ENCODE measurements at places on chromosomes 11 and 22.

- DNase-seq: no peak
These were observed 55.9 kb upstream of the FGF3 start for GRCh38 chr11:69874984-69875624.

DNA sequence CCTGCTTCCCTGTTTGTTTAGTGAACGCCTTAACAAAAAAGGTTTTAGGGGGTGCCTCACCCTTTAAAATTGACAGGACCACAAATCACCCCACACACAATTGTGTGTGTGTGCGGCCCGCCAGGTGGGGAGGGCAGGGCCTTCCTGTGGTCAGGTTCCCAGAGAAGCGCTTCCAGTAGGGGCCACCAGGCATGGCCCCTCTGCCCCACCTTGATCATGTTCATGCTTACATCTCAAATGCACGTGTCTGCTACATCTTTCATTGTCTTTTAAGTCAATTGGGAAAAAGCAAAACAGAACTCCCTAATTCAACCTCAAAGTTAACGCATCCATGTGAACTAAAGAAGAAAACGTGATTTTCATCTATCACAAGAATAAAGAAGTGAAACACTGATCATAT, 1335.3 kb downstream of the TBC1D22A start:
- DNase-seq: no peak

GRCh38 chr11:57460758-57461749, 726 bp downstream of the RTN4RL2 start:
- DNase-seq: no peak

DNA sequence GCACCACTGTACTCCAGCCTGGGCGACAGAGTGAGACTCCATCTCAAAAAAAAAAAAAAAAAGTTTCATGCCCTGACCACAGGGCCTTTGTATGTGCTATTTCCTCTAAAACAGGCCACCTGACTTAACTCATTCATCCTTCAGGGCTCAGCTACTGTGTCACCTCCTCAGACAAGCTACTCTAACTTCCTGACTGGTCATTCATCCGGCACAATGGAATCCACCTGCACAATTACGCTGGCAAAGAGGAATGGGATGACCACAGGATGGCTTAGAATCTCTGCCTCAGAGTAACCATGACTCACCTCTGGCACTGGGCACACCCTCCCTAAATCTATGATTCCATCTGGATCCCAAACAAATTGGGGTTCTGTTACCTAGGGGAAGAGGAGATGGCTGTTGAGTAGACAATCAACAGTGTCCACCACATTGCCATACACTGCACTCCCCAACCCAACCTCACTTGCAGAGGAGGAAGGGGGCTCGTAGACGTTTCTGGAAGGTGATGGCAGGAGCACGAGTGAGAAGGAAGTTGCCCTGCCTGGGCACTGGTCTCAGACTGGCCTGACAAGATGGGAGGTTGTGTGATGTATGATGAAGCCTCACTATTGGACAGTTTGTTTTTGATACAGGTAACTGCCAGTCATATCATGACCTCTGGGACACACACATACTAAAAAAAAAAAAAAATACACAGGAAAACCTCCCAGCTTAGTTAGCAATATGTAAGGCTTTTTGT, 22.8 kb upstream of the HMOX1 start:
- DNase-seq: peak; percentile 58

- DNase-seq: no peak
These were observed 972.7 kb downstream of the BRD1 start for GRCh38 chr22:48855013-48855412.

GRCh38 chr11:86737737-86738136, 62.6 kb upstream of the PRSS23 start:
- no peak for DNase-seq

DNA sequence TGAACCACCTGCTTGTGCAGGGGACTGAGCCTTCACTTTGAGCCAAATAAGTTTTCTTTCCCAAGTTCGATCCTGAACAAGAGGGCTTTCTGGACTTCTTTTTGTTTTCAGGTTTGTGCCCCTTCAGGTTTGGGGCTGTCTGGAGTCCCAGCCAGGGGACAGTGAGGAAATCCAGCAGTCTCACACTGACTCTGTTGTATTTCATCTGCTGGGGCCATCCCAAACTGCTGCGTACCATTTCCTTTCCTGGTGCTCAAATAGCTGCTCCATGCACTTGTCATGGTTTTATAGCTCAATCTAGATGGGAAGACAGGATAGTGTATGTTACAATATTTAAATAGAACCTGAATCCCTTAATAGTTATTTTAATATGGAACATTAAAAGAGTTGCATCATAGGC, 66.3 kb upstream of the IGLL5 start:
- DNase-seq: no peak

DNA sequence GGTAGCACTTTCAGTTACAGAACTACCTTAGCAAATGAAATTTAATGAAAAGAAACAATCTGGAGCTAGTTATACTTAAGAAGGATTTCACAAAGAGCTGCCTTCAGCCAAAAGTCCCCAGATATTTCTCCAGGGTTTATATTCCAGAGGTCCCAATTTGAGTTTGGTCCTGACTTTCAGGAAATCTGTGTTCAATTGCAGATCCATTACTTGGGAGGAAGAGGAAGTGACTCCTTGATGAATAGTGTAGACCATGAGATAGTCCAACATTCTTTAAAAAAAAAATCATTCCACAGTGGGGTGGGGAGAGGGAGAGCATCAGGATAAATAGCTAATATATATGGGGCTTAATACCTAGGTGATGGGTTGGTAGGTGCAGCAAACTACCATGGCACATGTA, 117.6 kb upstream of the ARHGAP20 start:
- no peak for DNase-seq

- no peak for DNase-seq
These were observed 29.8 kb downstream of the TBC1D22A start for GRCh38 chr22:46792061-46792796.

GRCh38 chr11:69010964-69011623, 2.0 kb downstream of the MRGPRF start:
- DNase-seq: no peak

- no peak for DNase-seq
These were observed 35.6 kb upstream of the GALNT18 start for GRCh38 chr11:11657218-11657955.

DNA sequence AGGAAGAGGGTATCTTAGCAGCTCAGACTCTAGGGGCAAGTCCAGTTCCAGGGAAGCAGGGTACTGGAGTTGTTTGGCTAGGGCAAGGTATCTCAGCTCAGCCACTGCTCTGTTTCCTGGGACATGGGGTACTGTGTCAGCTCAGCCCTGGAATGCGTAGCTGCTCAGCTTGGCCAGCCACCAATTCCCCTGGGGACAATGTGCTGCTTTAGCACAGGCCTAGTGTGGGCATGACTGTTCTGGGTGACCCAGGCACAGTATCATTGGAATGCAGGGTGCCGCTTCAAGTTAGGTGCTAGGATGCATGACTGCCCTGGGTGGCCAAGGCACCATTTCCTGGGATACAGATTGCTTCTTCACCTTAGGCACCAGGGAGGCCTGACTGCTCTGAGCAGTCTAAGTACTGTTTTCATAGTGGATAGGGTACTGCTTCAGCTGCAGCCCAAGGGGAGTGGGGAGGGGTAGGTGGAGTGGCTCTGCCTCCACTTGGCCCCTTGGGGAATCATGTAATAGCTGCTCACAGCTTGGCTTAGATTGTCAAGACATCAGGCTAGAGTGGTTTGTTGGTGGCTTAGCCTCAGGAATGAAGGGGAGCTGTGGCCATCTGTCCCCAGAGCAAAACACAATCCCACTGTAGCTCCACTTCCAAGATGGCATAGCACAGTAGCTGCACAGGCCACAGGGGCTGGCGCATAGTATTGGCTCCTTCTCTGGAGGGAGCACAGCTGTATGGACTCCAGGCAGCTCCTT, 36.0 kb downstream of the MADD start:
- DNase-seq: no peak

DNA sequence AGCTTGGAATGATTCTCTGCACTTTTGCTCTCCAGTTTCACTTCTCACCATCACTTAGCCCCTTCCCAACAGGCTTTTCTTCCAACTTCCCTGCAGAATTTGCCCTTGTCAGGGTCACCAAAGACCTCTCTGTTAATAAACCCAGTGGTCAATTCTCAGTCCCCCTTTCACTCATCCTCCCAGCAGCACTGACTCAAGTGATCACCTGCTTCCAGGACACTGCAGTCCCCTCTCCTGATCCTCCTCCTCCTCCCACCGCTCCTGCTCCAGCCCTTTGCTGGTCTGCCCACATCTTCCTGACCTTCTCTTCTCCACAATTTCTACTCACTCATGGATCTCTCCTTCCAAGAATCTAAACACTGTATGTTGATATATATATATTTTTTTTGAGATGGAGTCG, 57.9 kb downstream of the SHISAL1 start:
- DNase-seq: no peak

- DNase-seq: no peak
These were observed 1.8 kb downstream of the VSIG10L2 start for GRCh38 chr11:125947419-125948277.

GRCh38 chr22:42891008-42891407, 33.9 kb upstream of the ARFGAP3 start:
- DNase-seq: no peak

- DNase-seq: no peak
These were observed 40.6 kb downstream of the BARX2 start for GRCh38 chr11:129416080-129416820.

DNA sequence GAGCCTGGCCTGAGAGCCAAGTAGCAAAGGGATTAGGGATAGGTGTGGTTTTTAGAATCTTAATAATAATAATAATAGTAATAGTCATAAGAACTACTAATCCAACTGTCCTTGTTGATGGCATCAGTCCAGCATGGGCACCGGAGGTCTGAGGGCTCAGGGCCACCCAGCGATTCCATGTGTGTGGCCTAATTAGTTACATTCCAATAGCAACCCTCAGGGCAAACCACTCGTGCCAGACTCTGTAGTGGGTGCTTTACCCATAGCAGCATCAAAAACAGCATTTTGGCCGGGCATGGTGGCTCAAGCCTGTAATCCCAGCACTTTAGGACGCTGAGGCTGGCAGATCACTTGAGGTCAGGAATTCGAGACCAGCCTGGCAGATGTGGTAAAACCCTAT, 19.0 kb upstream of the MYH9 start:
- no peak for DNase-seq

DNA sequence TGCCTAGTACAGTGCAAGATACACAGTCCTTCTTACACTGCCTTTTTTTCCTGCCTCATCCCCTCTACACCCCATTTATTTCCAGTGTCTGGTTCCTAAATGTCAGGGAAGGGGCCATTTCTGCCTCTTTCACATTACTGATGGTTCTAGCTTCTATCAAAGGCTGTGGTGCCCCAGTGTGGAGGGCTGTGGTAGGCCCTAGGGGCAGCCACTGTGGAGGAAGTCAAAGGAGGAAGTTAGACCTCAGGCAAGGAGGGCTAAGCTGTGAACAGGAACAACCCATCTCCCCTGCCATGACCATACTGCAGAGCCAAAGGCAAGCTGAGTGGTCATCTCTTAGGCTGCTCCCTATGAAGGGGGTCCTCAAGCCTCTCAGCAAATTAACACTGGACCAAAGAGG, 81.9 kb upstream of the CRTAM start:
- no peak for DNase-seq

DNA sequence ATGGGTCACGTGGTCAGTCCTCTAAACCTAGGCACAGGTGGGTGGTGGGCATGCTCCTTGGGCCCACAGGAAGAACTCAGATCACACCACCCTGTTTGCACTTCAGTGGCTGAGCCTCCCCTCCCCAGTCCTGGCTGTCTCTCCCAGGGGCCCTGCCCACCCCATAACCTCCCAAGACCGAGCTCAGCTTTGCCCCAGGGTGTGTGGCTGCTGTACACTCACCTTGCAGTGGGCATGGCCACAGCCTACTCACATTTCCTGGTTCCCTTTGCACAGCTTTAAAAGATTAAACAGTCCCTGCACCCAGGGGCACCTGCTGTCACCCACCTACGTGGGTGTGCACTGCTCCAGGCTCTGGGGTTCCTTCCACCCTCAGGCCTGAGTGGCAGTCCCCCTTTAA, 13.8 kb downstream of the TRIOBP start:
- DNase-seq: no peak

DNA sequence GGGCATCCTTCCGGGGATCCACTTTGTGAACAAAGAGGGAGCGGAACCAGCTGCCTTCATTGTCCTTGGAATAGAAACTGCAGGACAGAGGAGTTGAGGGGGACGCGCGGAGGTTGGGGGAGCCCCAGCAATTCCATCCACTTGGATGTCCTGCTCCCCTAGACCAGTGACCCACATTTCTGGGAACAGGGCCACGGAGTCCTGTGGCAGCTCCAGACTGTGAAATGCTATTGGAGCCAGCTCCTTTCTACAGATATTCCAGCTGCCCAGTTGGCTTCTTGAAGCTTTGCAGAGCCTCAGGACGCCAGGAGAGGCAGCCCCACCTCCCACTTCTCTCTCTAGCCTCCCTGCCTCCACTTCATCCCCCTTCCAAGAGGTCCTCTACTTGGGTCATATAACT, 10.5 kb downstream of the NIPSNAP1 start:
- DNase-seq: no peak

DNA sequence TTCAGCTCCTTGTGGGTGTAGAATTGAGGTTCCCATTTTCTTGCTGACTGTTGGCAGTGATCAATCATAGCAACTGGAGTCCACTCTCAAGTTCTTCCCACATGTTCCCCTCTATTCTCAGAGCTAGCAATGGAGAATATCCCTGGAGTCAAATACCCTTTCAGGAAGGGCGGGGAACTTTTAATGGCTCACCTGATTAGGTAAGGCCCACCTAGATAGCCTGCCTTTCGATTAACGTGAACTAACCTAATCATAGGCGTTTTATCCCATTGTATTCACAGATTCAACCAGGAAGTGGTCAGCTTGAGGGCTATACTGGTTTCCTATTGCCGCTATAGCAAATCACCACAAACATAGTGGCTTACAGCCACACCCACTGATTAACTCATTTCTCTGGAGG, 7.1 kb upstream of the LRRC55 start:
- no peak for DNase-seq

GRCh38 chr11:70928854-70929598, 323.4 kb downstream of the SHANK2 start:
- no peak for DNase-seq

- no peak for DNase-seq
These were observed 988.6 kb downstream of the BRD1 start for GRCh38 chr22:48838846-48839730.

DNA sequence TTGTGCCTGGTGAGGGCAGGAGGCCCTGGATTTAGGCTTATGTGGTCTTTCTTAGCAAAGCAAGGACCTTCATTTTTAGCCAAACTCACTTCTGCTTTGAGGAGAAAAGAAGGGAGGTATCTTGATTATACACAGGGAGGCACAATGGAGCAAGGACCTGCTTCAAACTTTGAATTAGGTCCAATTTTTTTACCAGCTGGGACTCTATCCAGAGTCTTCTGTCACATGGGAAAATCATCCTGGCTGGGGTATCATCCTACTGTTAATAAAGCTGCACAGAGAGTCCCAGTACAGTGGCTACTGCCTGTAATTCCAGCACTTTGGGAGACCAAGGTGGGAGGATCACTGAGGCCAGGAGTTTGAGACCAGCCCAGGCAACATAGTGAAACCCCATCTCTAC, 87.8 kb downstream of the CWC15 start:
- no peak for DNase-seq

GRCh38 chr22:50047346-50047745, 10.8 kb downstream of the TTLL8 start:
- DNase-seq: no peak
